ENCODE measurements at places on chromosomes 4 and X. TPM values are rescaled to one million over a fixed set of nuclear protein-coding genes. Genes with fewer than 3 reads are reported as not detected.

DNA sequence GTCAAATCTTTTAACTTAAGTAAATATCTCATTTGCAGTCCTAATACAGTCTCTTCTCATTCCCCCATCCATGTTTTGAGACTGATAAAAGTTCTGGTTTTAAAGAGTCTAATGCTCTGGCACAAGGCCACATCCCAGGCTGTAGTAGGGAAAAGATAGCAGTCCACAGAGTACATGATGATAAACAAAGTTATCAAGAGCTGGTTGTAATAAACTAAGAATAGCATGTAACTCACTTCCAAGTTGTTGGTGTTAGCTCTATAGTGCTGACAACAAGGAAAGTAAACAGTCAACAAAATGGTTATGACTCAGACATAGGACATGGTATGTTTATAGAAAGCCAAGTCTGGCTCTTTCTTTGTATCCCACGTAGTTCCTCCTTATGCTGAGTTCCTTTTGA lies 21.8 kb upstream of the AREG start:
- DNase-seq: no peak

GRCh38 chrX:153903991-153904957 lies at the start of gene AVPR2:
AVPR2 (plus strand) TSS chrX:153904673; CDS start chrX:153905146, 473 bp downstream.
- no peak for DNase-seq

The PNPLA4 gene
- total RNA-seq: 14.3 TPM

DNA sequence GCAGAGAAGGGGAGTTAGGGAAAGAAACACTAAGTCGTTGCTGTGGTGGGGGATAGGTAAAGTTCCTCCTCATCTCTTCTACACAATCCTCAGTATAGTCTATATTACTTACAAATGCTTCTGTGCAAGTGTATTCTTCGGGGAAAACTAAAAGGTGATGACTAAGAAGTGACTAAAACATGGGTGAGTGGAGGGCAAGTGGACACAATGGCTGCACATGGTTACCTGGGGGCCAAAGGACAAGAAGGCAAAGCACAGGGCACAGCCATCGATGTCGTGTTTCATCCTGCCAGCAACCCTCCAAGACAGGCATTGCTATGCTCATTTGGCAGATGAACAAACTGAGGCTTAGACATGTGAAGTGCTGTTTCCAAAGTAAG lies 35.5 kb upstream of the CCKAR start:
- no peak for DNase-seq

DNA sequence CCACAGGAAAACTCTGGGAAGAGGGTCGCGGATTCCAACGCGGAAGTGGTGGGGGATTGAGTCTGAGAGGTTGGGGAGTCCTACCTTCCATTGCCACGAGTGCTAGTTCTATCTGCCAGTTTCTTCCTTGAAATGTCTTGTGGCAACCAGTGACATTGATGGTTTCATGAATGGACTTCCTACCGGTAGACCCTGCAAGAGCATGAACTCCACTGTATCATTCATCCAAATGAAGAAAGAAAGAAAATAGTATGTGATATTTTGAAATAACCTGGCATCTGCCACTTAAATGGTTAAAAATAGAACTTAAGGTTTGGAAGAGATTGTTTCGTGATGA lies 1.1 kb upstream of the SLC10A7 start:
- no peak for DNase-seq

All from chondrocyte (in vitro differentiated cells).